Regular cardiac myocyte (primary cell): ENCODE measurements at places on chromosomes 1 and 21. TPM values are rescaled to one million over a fixed set of nuclear protein-coding genes. Genes with fewer than 3 reads are reported as not detected.

FMO2 gene
- total RNA-seq: 1.3 and 27.9 TPM in 2 replicates

FCRL4 gene
- not detected in 2 replicates for total RNA-seq

SLC30A10 gene
- total RNA-seq: not detected in 2 replicates

CRNN gene
- total RNA-seq: not detected in 2 replicates

LORICRIN gene
- not detected in 2 replicates for total RNA-seq

CTSS gene
- total RNA-seq: 3.3 and 12.4 TPM in 2 replicates

S100A5 gene
- total RNA-seq: not detected in 2 replicates

SLC1A7 gene
- 0.58 and 1.1 TPM in 2 replicates for total RNA-seq

KANK4 gene
- total RNA-seq: not detected in 2 replicates

NOS1AP gene
- total RNA-seq: under 0.01 and 0.38 TPM in 2 replicates

TSPEAR gene
- total RNA-seq: not detected in 2 replicates

RBP7 gene
- not detected in 2 replicates for total RNA-seq

OR2T11 gene
- total RNA-seq: not detected in 2 replicates

NFIA gene
- 4.2 and 4.8 TPM in 2 replicates for total RNA-seq

UBQLN4 gene
- 11.0 and 13.0 TPM in 2 replicates for total RNA-seq

SPRR1B gene
- total RNA-seq: not detected in 2 replicates

ZBTB8B gene
- under 0.01 TPM in 2 replicates for total RNA-seq

C1QB gene
- not detected in 2 replicates for total RNA-seq

FMN2 gene
- total RNA-seq: 29.0 and 73.6 TPM in 2 replicates

NR5A2 gene
- total RNA-seq: under 0.01 and 0.19 TPM in 2 replicates

FMO1 gene
- total RNA-seq: 0.28 TPM in 1 of 2 replicates, not detected in the other

PRCC gene
- total RNA-seq: 6.8 and 14.6 TPM in 2 replicates

TTC13 gene
- total RNA-seq: 14.4 and 23.4 TPM in 2 replicates

RPTN gene
- under 0.01 TPM in 2 replicates for total RNA-seq
